Right renal cortex interstitium (tissue), 3 donors: ENCODE measurements at places on chromosomes 6 and 20. TPM values are rescaled to one million over a fixed set of nuclear protein-coding genes. Genes with fewer than 3 reads are reported as not detected.
A peak's percentile ranks its signal among the peaks of the same experiment; 100 is the strongest.

DNA sequence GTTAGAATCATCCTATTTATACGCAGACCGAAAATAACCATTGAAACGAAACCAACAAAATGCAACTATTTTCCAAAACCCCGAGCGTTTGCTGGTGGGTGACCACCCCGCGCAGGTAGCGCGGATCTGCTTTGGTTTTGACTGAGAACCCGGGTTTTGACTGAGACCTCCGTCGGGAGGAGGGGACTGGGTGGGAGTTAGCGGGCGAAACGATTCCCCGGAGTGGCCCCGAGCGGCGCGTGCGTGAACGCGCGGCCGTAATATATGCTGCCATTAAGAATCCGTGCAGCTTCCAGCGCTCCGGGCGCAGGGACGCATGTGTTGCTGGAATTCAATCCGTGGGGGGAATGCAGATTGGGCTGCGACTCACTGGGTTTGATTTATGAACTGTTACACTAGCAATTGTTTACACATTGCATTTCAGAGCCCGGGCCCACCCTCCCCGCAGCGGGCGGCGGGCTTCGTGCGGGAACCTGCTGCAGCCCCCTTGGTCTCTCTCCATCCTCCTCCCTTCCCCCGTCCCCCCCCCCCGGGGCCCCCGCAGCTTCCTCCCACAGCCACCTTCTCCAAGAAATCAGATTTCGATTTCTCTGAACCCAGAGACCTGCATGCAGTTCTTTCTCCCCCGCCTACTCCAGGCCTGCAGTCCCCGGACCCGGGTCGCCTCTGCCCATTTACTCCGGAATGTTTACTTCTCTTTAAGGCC lies 9.9 kb downstream of the NRN1 start:
- DNase-seq, result no peak

DNA sequence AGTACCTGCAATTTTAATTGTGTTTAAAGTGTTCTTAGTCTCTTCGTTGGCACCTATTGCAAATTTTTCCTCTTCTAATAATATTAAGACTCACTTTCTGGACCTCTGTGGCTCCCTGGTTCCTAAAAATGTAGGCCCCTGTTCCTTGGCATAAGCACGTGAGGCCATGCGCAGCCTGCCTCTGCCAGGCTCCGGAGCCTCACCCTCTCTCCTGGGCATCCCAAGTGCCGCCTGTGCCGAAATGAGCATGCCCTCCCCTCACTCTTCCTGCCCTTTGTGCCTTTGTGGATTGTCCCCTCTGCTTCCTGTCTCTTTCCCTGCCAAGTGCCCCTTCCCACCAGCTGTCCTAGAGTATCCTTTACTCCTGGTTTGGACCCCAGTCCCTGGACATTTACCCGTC lies 246.1 kb downstream of the TMEM242 start:
- DNase-seq, result no peak

DNA sequence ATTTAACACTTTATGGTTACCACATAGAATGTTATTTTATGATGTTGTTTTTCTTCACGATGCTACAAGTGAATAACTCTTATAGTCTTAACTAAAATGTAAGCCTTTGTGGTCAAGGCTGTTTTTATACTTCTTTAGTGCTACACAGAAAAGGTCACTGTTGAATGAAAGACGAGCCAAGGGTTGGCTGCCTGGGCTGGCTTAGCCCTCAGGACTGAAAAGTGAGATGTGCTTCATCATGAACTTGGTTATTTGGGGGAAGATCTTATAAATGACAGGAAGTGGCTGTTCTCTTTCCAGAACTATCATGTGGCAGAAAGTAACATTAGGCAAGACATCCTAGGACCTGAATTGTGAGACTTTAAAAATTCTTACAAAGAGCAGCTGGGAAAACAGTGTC lies 404.0 kb downstream of the BTBD3 start:
- no peak for DNase-seq

DNA sequence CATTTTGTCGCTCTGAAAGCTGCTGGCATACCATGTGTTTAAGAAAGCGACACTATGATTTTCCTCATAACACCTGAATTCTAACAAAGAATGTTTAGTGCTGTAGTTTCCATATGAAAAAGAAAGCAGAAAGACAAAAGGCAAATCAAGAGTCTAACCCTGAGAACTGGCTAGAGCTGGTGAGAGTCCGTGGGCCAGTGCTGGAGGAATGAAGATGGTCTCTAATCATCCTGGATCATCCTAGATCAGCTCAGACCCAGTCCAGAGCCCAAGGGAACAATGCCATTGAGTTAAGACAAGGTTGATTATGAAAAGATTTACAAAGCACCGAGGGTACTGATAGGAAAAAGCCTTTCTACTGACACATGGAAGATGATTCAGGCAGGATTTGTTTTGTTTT lies 73.0 kb upstream of the MYLIP start:
- DNase-seq, result no peak

TBX18 gene
- polyA plus RNA-seq, result 8.7 TPM

GRCh38 chr6:16092140-16092539 lies 36.7 kb upstream of the MYLIP start:
- DNase-seq, result no peak

NEURL2 gene
- polyA plus RNA-seq, result 6.0 TPM

DNA sequence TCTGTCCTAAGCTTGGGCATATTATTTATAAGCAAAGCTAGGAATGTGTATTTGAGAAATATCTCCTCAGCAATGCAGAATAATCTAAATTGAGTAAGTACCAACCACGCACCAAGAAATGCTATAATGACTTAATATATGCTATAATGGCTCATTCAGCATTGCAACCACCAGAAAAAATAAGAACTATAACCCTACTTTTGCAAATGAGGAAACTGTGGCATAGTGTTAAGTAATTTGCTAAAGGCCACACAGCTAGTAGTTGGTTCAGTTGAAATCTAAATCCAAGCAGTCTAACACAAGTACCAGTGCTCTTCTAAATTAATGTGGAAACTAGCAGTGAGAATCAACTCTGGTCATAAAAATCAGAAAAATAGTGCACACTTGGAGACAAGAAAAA lies 35.7 kb downstream of the HBS1L start:
- no peak for DNase-seq

DNA sequence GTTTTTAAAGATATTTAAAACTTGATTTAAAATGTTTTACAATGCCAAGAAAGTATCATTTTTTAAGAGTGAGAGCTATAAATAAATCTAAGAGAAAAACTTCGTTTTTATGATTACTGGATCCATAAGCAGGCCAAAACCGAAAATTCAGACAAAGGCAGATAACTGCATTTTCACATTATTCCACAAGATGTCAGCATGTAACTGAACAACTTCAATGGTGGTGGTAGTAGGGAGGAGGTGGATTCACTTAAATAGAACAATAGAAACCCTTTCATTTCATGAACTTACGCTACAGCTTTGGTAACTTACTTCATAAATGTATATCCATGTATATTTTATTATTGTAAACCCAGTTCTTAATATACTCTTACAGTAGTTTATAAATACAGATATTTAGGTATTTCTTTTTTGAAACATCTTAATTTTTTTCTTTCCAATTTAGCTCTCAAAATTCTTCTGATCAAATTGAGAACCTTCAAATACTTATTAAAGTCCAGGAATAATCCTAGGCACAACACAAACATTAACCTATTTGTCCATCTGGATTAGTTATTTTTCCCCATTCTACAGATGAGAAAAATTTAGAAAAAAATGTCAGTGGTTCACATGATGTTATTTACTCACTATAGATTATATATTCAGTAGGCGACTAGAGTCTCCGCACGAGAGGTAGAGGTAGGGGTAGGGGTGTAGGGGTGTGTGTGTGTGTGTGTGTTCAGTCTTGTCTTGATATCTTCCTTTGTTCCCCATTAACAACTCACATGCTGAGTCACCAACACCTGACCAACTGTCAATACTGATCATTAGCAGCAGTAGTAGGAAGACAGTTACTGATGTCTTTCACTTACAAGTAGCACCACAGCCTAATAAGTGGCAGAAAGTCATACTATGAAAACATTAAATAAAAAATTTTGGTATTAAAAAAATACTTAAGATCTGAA lies 111.5 kb downstream of the ARHGAP18 start:
- DNase-seq, result peak; percentile 57
